ENCODE measurements at places on chromosomes 7 and 10.
A peak's percentile ranks its signal among the peaks of the same experiment; 100 is the strongest.

GRCh38 chr7:30548845-30549244 lies 44.2 kb upstream of the GGCT start:
- peak; percentile 76 for DNase-seq

GRCh38 chr10:72321248-72322029 lies 33.3 kb downstream of the DNAJB12 start:
- no peak for DNase-seq

DNA sequence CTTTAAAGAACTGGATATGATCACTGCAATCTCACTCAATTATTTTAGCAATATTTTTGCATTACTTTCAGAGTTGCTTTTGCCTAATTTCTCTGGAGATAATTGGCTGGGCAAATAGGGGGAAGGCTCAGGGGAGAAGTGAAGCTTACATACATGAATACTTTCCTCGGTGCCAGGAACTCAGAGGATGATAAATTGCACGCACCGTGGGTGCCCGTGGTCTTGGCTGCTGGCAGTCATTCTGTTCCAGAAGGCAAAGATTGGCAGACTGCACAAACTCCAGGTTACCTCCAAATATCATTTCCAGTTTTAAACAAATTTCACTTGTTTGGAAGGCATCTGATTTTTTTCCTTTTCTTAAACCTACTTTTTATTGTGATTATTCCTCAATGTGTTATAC lies 197.8 kb upstream of the TMEM72 start:
- DNase-seq = no peak

DNA sequence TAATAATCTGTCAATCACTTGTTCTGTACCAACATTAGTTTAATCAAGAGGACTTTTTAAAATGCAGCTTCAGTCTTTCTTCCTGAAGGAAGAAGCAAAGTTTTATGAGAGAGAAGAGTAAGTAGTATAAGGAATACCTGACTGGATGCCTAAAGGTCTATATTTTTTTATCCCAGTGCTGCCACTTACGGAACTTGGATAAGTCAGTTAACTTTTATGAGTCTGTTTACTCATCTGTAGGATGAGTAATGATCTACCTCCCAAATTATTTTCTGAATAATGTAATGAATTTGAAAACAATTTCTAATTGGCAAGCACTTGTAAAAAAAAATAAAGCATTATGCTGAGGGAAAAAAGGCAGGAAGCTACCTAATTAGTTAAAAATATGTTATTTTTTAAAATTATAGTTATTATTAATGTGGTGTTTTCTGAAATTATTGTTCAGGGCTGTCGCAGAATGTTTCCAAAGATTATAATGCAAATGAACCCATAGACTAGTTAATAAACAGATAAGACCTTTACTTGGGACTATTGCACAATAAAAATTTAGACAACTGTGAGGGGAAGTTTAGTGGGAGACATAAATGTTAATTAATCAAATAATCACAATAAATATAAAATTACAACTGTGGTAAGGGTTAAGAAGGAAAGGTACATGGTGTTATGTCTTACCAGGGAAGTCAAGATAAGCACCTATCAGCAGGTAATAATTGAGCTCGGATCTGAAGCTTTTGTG lies 24.6 kb downstream of the SLK start:
- no peak for DNase-seq

DNA sequence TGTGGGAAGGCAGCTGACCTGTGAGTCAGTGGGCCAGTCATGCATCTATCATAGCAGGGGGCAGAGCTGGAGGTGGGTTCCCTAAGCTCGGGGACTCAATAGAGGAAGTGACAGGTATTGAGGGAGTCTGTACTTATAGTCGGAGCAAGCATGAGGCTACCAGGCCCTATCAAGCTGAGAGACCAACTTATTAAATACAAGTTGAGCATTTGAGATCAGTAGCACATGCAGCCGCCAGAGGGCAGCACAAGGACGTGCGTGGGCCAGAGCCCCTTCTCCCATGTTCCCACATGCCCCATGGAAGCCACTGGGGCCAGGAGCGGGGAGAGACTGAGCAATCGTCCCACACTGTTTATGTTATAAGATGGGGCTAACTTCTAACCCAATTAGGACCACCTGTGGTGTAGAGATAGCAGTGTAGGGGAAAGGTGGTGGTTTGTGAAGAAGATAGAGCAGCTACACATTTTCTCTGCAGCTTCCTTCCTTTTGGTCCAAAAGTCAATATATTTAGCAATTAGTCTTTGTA lies 13.0 kb upstream of the STK31 start:
- peak; percentile 58 for DNase-seq

- no peak for DNase-seq
Observed at GRCh38 chr10:84654671-84655070, 326.3 kb downstream of the CCSER2 start.

DNA sequence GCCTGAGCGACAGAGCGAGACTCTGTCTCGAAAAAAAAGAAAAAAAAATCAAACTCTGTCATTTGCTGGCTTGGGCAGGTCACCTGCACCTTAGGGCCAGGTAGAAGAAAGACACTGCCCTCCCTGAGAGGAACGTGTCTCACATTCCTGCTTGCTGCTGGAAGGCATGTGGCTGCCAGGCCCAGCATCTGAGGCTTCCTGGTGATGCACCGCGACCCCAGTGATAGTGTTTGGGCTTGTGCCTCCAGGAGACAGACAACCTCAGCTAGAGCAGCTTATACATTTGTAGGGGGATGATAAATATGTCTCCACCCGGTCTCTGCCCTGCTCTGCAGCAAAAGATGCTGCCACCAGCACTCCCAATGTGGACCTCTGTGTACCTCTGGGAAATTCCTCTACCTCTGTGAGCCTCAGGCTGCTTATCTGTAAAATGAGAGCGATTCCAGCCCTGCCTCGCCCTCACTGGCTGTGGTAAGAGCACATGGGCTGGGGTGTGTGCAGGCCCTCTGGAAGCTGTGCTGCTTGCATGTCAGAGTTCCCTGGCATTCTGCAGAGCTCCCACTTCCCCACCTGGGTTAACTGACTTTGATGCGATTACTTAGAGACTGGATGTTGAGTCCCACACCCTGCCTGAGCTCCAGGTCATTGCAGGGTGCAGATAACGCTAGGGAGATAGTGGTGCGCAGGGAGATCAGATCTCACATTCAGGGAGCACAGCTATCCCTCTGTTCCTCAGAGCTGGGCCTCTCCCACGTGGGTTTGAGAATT lies 19.9 kb downstream of the SLC29A3 start:
- no peak for DNase-seq

GRCh38 chr7:12771378-12771877 lies 84.0 kb downstream of the ARL4A start:
- no peak for DNase-seq

Data from inflammatory macrophage treated with lipopolysaccharide for 1 hour (primary cell).